Activated CD4-positive, alpha-beta T cell treated with anti-CD3 and anti-CD28 coated beads for 36 hours (primary cell): ENCODE measurements at places on chromosomes 11 and 22. TPM values are rescaled to one million over a fixed set of nuclear protein-coding genes. Genes with fewer than 3 reads are reported as not detected.
A peak's percentile ranks its signal among the peaks of the same experiment; 100 is the strongest.

Gene UVRAG
- 11.4 TPM for total RNA-seq

Gene INPPL1
- 71.3 TPM for total RNA-seq

Gene LRRC56
- total RNA-seq: 0.96 TPM

Gene SPI1
- 0.11 TPM for total RNA-seq

Gene PKNOX2
- not detected for total RNA-seq

Gene MAPK11
- 13.6 TPM for total RNA-seq

Gene SPDYC
- not detected for total RNA-seq

Gene AIFM3
- total RNA-seq: not detected

Gene KRTAP5-7
- total RNA-seq: 0.16 TPM

Gene NAALADL1
- 11.7 TPM for total RNA-seq

GRCh38 chr22:42994917-42995562 lies 19.9 kb downstream of the PACSIN2 start:
- H3K27me3 ChIP-seq: no peaks in the 10 kb centered on the region
- no peak overlapping the region for H3K4me3 ChIP-seq
- no peak overlapping the region for H3K27ac ChIP-seq
- H3K4me1 ChIP-seq: peaks cover 48% of the 10 kb centered on the region
- H3K36me3 ChIP-seq: peaks cover 12% of the 10 kb centered on the region
- DNase-seq: no peak

GRCh38 chr11:128492903-128493569 lies 94.3 kb downstream of the ETS1 start:
- DNase-seq: peak; percentile 62
- no peaks in the 10 kb centered on the region for H3K27me3 ChIP-seq
- peak overlapping the region; percentile 63 for H3K4me3 ChIP-seq
- peak overlapping the region; percentile 89 for H3K27ac ChIP-seq

DNA sequence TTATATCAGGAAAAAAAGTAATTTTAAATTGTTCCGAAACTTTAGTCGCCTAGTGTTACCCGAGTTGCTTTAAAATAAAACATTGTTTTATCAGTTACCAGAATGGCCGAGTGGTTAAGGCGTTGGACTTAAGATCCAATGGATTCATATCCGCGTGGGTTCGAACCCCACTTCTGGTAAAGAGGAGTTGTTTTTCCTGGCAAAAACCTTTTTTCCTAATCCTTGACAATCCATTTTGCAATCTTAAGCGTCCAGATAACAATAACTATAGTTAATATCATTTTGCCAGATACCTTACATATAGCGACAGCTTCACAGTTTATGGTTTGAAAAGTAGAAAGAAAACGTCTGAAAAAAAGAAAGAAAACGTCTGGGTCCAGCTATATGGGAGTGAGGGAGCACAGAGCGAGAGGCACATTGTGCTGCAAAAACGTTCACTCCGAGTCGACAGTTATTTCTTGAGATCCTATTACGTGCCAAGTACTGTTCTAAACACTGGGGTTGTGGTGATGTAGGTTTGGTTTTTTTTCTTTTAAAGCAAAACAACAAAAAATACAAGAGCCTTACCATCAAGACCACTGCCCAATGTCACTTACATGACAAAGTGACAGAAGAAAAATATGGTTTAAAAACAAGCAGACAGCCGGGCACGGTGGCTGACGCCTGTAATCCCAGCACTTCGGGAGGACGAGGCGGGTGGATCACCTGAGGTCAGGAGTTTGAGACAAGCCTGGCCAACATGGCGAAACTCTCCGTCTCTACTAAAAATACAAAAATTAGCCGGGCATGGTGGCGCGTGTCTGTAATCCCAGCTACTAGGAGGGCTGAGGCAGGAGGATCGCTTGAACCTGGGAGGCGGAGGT lies 40.6 kb downstream of the OR4D9 start:
- H3K36me3 ChIP-seq: peaks cover 3% of the 10 kb centered on the region
- H3K27me3 ChIP-seq: peaks cover 2% of the 10 kb centered on the region
- DNase-seq: peak; percentile 44
- H3K4me3 ChIP-seq: peak overlapping the region; percentile 79
- H3K4me1 ChIP-seq: peaks cover 38% of the 10 kb centered on the region

GRCh38 chr11:13276454-13276831 lies 1.1 kb upstream of the BMAL1 start:
- peak overlapping the region; percentile 84 for H3K27ac ChIP-seq
- DNase-seq: peak; percentile 31
- peaks cover 6% of the 10 kb centered on the region for H3K27me3 ChIP-seq
- H3K36me3 ChIP-seq: no peaks in the 10 kb centered on the region

DNA sequence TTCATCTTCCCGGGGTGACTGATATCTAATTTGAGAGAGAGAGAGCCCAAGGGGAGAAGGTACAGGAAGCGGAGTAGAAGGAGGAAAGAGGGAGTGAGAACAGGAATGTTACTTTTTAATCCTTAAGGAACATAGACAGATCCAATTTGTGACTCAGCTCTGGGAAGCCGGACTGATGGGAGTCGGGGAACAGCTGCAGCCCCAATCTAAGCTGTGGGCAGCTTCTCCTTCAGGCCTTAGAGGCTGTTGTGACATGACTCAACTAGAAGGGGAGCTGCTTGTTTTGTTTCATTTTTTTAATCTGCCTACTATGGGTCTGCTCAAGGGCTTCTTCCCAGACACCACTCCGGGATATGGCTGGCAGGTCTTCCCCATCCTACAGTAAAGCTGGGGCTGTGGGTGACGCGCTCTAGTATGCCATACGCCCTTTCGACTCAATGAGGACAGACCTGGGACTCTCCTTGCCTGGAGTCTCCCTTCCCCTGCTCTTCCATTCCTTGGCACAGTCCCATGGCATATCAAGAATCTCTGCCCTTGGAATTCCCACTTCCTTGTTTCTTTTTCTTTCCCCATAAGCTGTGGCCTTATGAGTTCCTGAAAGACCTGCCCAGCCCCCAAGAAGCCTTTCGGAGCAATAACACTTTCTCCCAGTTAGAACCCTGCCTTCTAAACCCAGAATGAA lies 103.3 kb upstream of the AKIP1 start:
- peaks cover 9% of the 10 kb centered on the region for H3K27me3 ChIP-seq
- H3K4me3 ChIP-seq: no peak overlapping the region
- H3K27ac ChIP-seq: no peak overlapping the region
- H3K4me1 ChIP-seq: peaks cover 4% of the 10 kb centered on the region

- H3K36me3 ChIP-seq: no peaks in the 10 kb centered on the region
- no peaks in the 10 kb centered on the region for H3K4me1 ChIP-seq
- no peak overlapping the region for H3K4me3 ChIP-seq
- H3K27ac ChIP-seq: no peak overlapping the region
- no peak for DNase-seq
- peaks cover 2% of the 10 kb centered on the region for H3K27me3 ChIP-seq
Observed at GRCh38 chr11:65685981-65686380, 23.3 kb upstream of the RELA start.

DNA sequence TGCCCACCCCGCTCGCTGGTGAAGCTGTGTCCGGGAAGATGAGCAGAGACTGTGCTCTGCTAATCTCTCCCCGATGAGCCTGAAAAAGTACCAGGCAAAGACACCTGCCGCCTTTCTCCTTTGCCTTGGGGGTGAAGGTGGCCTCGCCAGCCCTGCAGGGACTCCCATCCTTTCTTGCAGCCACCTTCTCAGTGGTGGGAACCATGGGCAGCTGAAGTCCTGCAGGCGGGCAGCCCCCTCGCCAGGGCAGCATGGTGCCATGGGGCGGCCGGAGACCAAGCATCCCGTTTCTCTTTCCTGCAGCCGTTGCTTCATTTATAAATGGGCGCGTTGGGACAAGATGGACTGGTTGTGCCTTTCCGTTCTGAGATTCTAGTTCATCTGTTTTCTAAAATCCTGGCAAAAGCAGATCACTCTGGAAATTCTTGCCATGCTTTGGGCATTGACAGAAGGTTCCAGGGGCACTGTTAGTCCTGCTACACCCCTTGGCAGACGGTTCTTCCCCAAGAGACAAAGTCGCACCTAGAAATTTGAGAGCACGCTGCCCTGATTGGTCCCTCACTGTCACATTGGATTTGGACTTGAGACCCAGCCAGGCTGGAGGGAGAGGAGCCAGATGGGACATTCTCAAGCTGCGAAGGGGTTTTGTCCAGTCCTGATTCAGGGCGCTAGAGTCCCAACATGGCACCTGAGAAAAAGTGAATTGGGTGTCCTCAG lies 7.5 kb downstream of the CTTN start:
- H3K4me1 ChIP-seq: peaks cover 8% of the 10 kb centered on the region
- no peak for DNase-seq
- H3K4me3 ChIP-seq: no peak overlapping the region
- no peak overlapping the region for H3K27ac ChIP-seq

DNA sequence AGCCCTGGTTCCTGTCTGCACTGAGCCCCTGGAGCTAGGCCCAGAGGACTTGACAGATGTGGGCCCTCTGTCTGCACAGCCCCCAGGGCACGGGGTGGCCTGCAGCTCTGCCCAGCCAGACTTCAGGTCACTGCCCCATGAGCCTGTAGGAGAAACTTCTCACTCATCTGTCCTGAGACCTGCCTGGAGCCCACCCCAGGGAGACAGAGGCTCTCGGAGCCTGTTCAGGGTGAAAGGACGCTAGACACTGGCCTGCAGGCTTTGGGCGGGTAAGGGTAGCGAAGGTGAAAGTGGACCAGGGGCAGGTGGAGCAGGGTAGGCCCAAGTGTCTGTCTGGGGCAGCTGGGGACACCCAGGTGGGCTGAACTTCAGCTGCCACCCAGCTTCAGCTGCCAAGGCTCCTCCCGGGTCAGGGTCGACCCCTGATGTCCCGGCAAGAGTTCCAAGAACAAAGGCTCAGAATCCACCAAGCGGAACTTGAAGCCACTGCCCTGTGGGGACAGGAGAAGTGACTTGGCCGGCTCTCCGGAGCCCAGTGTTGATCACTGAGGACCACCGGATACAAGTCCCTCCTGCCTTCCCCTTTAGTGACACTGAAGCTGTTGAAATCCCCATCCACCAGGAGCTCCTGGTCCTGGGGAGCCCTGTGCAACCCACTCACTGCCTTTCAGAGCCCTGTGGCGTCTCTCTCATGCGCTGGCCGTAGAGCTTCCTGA lies 90.3 kb downstream of the KCNQ1 start:
- no peak overlapping the region for H3K4me3 ChIP-seq
- H3K27me3 ChIP-seq: no peaks in the 10 kb centered on the region
- no peaks in the 10 kb centered on the region for H3K36me3 ChIP-seq
- peaks cover 15% of the 10 kb centered on the region for H3K4me1 ChIP-seq
- H3K27ac ChIP-seq: no peak overlapping the region
- DNase-seq: no peak

GRCh38 chr22:46150655-46151477 lies 540 bp downstream of the PPARA start:
- peak overlapping the region; percentile 74 for H3K4me3 ChIP-seq
- DNase-seq: peak; percentile 74
- no peak overlapping the region for H3K27ac ChIP-seq
- peaks cover 7% of the 10 kb centered on the region for H3K27me3 ChIP-seq

DNA sequence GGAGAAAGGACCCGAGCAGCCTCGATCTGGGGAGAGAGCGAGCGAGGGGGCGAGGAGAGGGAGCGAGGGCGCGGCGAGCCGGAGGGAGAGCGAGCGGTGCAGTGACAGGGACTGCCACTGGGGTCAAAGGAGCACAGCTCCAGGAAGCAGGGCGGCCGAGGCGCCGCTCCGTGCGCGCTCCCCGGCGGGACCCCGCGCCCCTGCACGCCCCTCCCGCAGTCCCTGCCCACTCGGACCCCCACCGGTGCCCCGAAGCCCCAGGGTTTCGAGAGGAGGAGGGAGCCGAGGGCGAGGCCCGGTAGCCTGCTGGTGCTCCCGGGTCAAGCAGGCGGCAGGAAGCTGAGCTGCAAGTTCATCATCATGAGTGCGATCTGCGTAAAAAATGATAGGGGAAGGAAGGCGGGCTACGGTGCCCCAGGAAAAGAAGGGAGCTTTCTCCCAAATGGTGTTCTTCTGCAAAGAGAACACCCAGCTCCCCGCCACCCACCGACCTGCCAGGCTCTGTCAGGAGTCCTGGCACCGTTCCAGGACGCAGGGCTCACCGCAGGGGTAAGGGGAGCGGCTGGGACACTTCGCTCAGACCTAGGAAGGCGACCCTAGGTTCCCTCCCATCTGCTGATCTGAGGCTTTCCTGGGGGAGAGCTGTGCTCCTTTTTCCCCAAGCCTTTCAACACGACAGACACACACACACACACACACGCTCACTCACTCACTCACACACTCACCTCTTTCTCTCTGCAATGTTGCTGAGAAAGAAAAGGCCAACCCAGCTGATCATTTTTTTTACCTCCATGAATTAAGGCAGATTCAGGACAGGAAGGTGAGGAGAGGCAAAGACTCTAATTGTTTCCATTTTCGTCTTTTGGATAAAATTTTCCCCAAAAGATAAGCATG lies at the start of gene MPPED2:
MPPED2 (minus strand) TSS at position 103 of the 894 bp plus-strand sequence. CDS start 5,980 bp downstream, outside the sequence.
- peaks cover 9% of the 10 kb centered on the region for H3K4me1 ChIP-seq
- peak; percentile 65 for DNase-seq
- H3K27me3 ChIP-seq: peaks cover 38% of the 10 kb centered on the region
- peaks cover 2% of the 10 kb centered on the region for H3K36me3 ChIP-seq
- no peak within 1 kb of the TSS for H3K27ac ChIP-seq

- DNase-seq: no peak
- H3K4me3 ChIP-seq: no peak overlapping the region
- H3K4me1 ChIP-seq: no peaks in the 10 kb centered on the region
Observed at GRCh38 chr22:29877620-29878019, 5.4 kb upstream of the MTMR3 start.

DNA sequence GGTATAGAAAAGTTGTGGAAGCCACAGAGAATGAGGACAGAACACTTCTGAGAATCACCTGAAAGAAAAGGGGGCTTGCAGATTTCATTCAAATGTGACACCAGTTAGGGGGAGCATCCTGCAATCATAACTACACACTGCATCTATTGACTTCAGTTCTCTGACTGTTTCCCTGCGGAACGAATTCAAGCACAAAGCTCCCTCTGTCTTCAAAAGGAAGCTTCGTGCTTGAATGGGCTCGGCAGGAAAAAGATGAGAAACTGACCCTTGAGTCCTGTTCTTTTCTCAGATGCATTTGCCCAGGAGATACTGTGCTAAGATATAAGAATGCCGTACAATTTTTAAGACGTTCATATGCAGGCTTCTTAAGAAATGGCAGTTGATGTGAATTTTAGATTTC lies 2000.4 kb upstream of the RAG2 start:
- H3K27me3 ChIP-seq: no peaks in the 10 kb centered on the region
- no peak overlapping the region for H3K27ac ChIP-seq
- H3K4me3 ChIP-seq: no peak overlapping the region
- H3K36me3 ChIP-seq: no peaks in the 10 kb centered on the region
- no peaks in the 10 kb centered on the region for H3K4me1 ChIP-seq
- DNase-seq: no peak

DNA sequence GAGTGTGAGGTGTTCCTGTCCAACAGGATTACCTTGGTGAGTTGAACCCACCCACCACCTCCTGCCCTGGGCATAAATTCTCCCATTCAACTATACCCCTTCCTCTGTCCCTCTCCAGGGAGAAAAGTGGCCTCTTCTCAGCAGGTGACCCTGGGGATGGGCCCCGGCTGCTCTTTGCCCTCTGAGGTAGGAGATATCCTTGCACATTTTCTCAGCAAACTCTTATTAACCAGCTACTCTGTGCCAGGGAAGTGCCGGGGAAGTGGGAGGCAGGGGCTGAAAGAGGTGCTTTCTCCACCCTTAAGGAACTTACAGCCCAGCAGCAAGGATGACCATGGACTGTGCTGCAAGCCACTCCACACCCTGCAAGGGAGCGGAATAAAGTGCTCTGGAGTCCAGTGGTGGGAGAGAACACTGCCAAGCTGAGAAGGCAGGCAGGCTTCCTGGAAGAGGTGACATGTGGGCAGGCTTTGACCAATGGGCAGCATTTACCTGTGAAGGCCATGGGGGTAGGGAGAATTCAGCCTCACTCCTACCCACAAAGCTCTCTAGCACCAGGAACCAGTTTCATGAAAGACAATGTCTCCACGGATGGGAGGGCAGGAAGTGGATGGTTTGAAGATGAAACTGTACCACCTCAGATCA lies 21.9 kb upstream of the OAF start:
- no peak overlapping the region for H3K4me3 ChIP-seq
- H3K27ac ChIP-seq: no peak overlapping the region
- H3K36me3 ChIP-seq: no peaks in the 10 kb centered on the region
- H3K4me1 ChIP-seq: peaks cover 10% of the 10 kb centered on the region
- DNase-seq: no peak
